ENCODE measurements at places on chromosomes 4 and X.

- no peak for DNase-seq
These were observed 166.9 kb upstream of the GK2 start for GRCh38 chr4:79574741-79575451.

GRCh38 chrX:150582338-150582948 is 14.0 kb downstream of the MTM1 start:
- no peak for DNase-seq

DNA sequence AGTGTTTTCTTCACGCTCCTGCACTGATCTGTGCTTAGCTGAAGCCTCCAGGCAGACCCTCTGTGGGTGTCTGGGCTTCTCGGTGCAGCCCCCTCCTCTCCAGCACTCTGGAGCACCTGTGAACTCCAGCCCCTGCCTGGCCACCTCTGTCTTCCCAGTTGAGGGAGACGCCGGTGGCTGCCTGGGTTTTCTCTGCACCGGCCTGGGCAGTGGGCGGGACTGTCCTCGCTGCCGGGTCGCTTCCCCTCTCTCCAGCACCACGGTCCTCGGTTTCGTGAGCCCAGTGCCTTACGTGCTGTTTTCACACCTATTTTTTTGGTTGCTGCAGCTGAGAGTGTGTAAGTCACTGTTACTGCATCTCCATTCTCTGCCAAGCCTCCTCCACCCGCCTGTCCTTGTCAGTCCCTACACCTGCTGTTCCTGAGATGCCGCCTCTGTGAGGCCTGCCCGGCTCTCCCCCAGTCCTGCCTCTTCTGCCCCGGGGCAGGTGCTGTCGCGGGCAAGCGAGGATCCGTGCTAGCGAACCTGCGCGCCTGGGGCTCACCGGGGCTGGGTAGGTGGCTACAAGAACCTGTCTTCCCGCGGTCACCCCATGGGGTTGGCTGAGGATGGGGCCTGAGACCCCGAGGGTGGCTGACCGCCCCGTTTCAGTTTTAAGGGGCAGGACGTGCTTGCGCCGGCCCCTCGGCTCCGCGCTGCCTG is 2.4 kb upstream of the FGFRL1 start:
- DNase-seq, result peak; percentile 18

DNA sequence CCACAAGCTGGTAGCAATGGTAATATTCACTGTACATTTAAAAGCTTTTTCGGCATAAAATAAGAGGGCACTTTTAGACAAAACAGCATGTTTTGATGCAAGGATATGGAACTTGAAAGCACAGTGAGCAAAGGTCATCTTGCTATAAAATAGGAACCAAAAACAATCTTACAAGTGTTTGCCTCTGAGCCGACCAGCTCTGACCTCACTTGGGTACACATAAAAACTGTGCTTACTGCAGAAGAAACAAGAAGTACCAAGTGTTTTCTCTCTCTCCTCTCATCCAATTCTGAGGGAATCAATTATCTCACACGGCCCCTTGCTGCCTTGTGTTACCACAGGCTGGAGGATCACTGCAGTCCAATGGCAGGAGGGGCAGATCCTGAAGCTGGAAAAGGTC is 4.8 kb upstream of the IQSEC2 start:
- no peak for DNase-seq

DNA sequence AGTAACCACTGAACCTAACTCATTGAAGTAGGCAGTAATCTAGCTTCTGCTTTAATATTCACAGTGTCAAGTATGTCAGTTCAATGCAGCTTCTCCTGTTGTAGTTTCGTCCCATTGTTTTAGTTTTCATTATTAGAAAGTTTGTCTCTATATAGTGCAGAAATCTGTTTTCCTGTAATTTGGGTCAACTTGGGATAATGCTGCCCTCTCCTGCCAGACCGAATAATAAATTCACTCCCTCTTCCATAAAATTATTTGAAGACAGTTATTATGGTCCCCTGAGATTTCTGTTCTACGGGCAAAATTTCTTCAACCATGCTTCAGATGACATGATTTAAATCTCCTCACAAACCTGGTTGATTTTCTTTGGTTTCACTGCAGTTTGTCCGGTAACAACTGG is 4.6 kb upstream of the LUZP4 start:
- no peak for DNase-seq

DNA sequence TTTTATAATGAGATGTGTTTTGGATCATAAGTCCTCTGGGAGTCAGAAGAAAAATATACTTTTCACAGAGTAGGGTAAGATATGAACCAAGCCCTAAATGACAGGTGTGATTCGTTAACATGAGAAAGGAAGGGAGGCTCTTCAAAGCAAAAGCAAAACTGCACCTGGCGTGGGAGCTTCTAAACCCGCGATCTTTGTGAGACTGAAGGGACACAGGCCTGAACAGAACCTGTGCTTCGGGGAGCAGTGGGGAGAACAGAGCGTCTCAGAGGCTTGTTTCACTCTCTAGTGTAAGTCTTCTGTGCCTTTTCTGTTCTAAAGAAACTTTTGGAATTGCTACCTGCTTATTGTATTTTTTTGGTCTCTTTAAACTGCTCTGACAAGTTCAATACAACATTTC is 30.2 kb upstream of the CYP4V2 start:
- DNase-seq, result peak; percentile 25

GRCh38 chr4:141669501-141669900 is 33.1 kb downstream of the IL15 start:
- no peak for DNase-seq

GRCh38 chrX:114611018-114611619 is 27.2 kb downstream of the HTR2C start:
- DNase-seq, result peak; percentile 11

DNA sequence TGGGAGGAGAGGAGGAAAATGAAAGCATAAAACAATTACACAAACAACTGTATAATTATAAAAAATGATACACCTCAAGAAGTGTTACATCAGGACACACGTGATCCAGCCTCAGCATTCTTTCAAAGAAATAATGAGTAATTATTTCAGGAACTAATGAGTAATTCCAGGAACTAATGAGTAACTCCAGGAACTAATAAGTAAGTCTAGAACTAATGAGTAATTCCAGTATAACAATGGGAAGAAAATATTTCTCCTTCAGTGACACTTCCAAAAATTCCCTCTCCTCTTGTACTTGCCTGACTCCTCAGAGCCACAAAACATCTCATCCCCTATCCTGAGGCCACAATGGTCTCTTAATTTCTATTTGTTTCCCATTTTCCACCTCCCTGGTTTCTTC is 63.5 kb upstream of the COL25A1 start:
- DNase-seq, result no peak

GRCh38 chrX:41664375-41664901 is 24.3 kb upstream of the GPR34 start:
- DNase-seq, result no peak

GRCh38 chrX:20263474-20263873 is 3.2 kb downstream of the RPS6KA3 start:
- DNase-seq, result peak; percentile 47

GRCh38 chr4:121989715-121990114 is 37.9 kb upstream of the TRPC3 start:
- no peak for DNase-seq

- DNase-seq, result no peak
These were observed 219.0 kb upstream of the GIMD1 start for GRCh38 chr4:106587558-106587957.

GRCh38 chrX:143854006-143854405 is 29.9 kb upstream of the UBE2NL start:
- DNase-seq, result no peak

GRCh38 chr4:24519649-24520048 is 64.7 kb downstream of the DHX15 start:
- no peak for DNase-seq

GRCh38 chr4:19698961-19699360 is 552.7 kb upstream of the SLIT2 start:
- DNase-seq, result no peak

DNA sequence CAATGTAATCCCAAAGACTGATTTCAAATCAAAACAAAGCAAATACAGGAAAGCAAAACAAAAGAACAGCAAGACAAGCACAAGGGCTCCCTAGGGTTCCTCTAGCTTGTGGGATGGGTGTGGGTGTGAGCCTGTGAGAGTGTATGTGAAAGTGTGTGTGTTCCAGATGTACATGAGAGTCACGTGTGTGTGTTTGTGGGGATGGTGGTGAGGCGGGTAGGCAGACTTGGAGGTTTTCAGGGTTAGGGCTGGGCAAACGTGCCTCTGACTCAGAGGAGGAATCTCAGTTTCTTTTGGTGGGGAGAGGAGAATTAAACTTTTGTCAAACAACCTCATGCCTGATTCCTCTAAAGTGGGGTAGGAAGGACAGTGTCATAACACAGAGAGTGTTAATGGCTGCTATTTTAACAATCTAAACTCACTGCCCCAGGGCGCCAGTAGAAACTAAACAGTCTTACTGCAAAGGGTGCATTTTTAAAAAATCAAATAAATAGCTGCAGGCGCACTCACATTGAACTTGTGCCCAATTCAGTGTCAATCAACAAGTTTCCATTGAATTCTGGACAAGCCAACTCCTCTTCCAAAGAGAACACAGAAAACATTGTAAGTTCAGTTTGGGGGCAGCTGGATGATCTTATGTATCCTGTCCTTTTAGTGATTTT is 51.8 kb downstream of the CHRDL1 start:
- DNase-seq, result no peak

DNA sequence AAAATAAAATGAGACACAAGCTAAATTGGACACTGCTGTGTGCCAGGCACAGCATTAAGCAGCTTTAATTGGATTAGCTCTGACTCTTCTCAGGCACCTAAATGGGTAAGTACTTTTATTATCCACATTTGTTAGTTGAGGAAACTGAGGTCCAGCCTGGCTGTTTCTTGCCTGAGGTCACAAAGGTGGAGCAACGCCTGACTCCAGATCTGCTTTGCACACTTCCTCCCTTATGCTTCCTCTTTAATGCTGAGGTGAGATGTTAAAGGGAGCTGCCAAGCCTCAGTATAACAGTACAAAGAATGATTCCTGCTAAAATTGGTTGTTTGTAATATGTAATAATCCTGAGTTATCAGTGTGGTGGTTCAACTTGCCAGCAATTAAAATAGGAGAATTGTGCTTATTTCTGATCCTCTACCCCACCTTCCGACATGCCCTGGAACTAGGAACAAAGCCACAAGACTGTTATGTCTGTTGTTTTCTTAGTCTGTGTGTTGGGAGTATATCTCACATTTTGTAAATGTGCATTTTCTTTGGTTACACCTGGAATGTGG is 74.4 kb downstream of the AFF1 start:
- no peak for DNase-seq

DNA sequence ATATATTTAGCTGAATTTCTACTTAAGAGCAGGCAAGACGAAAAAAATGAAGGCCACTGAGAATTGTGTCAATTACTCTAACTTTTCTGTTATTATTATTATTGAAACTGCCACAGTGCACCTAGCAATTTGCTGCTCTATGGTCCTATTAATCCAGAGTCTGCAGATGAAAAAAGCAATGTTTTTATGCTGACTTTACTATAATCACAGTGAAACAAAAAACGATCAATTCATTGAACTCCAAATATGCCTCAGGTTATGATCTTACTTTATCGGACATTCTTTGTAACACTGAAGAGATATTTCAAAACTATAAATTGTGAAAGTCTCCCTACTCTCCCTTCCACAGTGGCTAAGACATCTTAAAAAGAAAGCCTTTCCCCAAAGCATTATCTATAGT is 474.4 kb downstream of the KCNIP4 start:
- no peak for DNase-seq
